ENCODE measurements at places on chromosomes 7 and 10. TPM values are rescaled to one million over a fixed set of nuclear protein-coding genes. Genes with fewer than 3 reads are reported as not detected.

GRCh38 chr10:80172896-80173295 is 32.4 kb downstream of the ANXA11 start:
- no peaks in the 10 kb centered on the region for H3K27me3 ChIP-seq
- no peak overlapping the region for H3K27ac ChIP-seq
- no peaks in the 10 kb centered on the region for H3K4me1 ChIP-seq
- peaks cover 8% of the 10 kb centered on the region for H3K36me3 ChIP-seq

DNA sequence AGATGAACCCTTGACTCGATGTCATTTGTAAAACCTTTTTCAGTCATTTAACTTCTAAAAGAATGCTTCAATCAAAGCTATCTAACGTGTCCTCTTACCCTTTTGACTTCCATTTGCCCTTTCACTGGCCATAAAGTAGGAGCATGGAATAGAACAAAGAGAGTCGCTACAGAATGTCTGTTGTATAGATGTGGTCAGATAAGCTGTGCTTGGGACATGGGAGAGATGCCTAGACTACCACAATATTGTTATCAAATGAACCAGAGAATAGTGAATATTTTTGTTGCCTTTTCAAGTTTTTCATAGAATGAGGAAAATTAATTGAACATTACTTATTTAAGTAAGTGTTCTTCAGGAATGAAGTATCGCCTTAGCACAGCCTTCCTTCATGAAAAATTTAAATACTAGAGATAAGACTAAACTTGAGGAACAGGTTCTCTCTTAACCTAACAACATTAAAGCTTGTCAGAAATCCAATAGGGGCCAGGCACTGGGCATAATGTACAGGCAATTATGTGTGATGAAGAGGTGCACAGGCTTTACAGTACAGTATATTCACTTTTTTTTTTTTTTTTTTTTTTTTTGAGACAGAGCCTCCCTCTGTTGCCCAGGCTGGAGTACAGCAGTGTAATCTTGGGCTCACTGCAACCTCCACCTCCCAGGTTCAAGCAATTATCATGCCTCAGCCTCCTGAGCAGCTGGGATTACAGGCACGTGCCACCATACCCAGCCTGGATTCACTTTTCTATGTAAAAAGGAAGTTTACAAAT is 7.5 kb upstream of the KMT2E start:
- no peaks in the 10 kb centered on the region for H3K27me3 ChIP-seq
- no peak overlapping the region for H3K4me3 ChIP-seq
- DNase-seq: peak; percentile 49
- no peak overlapping the region for H3K27ac ChIP-seq
- no peaks in the 10 kb centered on the region for H3K36me3 ChIP-seq
- peaks cover 32% of the 10 kb centered on the region for H3K4me1 ChIP-seq

GRCh38 chr10:75773231-75773780 is 341.9 kb downstream of the LRMDA start:
- no peaks in the 10 kb centered on the region for H3K36me3 ChIP-seq
- no peaks in the 10 kb centered on the region for H3K27me3 ChIP-seq
- no peak overlapping the region for H3K4me3 ChIP-seq
- H3K27ac ChIP-seq: peak overlapping the region; percentile 74
- peaks cover 13% of the 10 kb centered on the region for H3K4me1 ChIP-seq

DNA sequence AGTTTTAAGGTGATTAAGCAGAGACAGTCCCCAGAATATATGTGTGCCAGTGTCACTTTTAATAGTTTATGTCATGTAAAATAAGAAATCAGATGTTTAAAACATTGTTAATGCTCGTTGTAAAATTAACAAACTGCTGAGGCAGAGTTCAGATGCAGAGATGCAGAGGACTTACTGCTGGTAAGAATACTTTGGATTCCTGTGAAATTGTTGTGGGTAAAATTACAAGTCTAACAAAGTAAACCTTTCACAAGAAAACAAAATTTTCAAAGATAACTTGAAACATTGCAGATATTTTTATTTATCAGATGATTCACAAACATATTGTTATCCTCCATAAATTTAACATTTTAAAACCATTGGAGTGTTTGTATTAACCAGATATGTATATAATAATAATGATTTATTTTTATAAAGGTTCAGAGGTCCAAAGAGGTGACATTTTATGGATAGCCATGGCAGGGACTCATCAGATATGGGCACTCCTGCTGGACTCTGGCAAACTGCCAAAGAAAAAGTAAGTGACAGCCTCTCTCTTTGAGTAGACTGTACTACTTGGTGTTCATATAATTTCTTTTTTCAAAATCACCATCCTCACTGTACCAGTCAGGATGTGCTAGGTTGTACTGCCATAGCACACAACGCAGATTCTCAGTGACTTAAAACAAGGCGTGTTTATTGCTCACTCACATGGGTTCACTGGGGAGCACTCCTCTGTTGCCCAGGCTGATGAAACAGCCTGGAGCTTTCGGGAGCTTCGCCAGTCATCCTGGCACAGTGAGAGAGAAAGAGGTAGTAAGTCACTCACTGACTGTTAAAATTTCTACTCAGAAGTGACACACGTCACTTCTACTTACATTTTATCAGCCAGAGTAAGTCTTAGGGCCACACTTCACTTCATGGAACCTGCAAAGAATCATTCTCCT is 43.5 kb downstream of the NHLRC2 start:
- no peak overlapping the region for H3K4me3 ChIP-seq
- no peaks in the 10 kb centered on the region for H3K27me3 ChIP-seq
- peak overlapping the region; percentile 30 for H3K27ac ChIP-seq
- H3K4me1 ChIP-seq: peaks cover 12% of the 10 kb centered on the region
- no peak for DNase-seq

METTL27 gene
- 3.9 TPM for polyA plus RNA-seq

SSC4D gene
- polyA plus RNA-seq: 1.9 TPM

HMX3 gene
- not detected for polyA plus RNA-seq

NODAL gene
- not detected for polyA plus RNA-seq
